ENCODE measurements at places on chromosomes 6 and 20. TPM values are rescaled to one million over a fixed set of nuclear protein-coding genes. Genes with fewer than 3 reads are reported as not detected.

Gene C6orf163
- 1.6 TPM for polyA plus RNA-seq

Gene ARMH2
- not detected for polyA plus RNA-seq

Gene ERVFRD-1
- 0.05 TPM for polyA plus RNA-seq

Gene BPIFB1
- polyA plus RNA-seq: not detected

Gene C4A
- polyA plus RNA-seq: 40.7 TPM

Gene MRPS18B
- 97.6 TPM for polyA plus RNA-seq

Gene RPS6KA2
- 34.0 TPM for polyA plus RNA-seq

Gene TRPC4AP
- 29.1 TPM for polyA plus RNA-seq

Gene GSTA3
- polyA plus RNA-seq: not detected

Gene PSORS1C2
- not detected for polyA plus RNA-seq

Gene CYP39A1
- 3.3 TPM for polyA plus RNA-seq

Gene TMEM217
- 0.16 TPM for polyA plus RNA-seq

Gene ANGPT4
- 0.14 TPM for polyA plus RNA-seq

Gene WFDC10B
- polyA plus RNA-seq: not detected

Gene IDH3B
- 158 TPM for polyA plus RNA-seq

Gene PACSIN1
- 14.0 TPM for polyA plus RNA-seq

Gene DEF6
- 1.3 TPM for polyA plus RNA-seq

Gene TRAPPC3L
- polyA plus RNA-seq: 0.18 TPM

Gene PDE10A
- polyA plus RNA-seq: 3.8 TPM
